ENCODE measurements at places on chromosomes 11 and 22. TPM values are rescaled to one million over a fixed set of nuclear protein-coding genes. Genes with fewer than 3 reads are reported as not detected.
A peak's percentile ranks its signal among the peaks of the same experiment; 100 is the strongest.

DNA sequence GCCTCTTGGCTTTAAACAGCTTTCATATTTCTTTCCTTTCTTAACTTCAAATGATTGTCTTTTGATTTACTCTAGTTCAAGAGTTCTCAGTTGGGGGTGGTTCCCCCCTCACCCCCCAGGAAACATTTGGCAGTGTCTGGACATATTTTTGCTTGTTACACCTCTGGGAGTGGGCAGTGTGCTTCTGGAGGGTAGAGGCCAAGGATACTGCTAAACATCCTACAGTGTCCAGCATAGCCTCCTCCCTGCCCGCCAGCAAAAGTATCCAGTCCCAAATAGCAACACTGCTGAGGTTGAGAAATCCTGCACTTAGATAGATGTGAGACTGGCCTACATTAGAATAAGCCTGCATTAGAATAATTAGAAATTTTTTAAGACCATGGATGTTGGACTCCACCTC lies 3.2 kb downstream of the PPP6R3 start:
- peaks cover 6% of the 10 kb centered on the region for H3K36me3 ChIP-seq
- H3K27me3 ChIP-seq = no peaks in the 10 kb centered on the region
- no peak overlapping the region for H3K4me3 ChIP-seq
- peaks cover 14% of the 10 kb centered on the region for H3K4me1 ChIP-seq
- H3K27ac ChIP-seq = no peak overlapping the region

- H3K27me3 ChIP-seq = no peaks in the 10 kb centered on the region
- DNase-seq = peak; percentile 81
- peak overlapping the region; percentile 45 for H3K27ac ChIP-seq
- peak overlapping the region; percentile 60 for H3K4me3 ChIP-seq
Observed at GRCh38 chr22:41682033-41682807, 6.4 kb downstream of the SNU13 start.

Gene MOV10L1
- polyA plus RNA-seq = not detected

Gene PATE4
- polyA plus RNA-seq = not detected

Gene ZNF214
- 6.8 TPM for polyA plus RNA-seq

DNA sequence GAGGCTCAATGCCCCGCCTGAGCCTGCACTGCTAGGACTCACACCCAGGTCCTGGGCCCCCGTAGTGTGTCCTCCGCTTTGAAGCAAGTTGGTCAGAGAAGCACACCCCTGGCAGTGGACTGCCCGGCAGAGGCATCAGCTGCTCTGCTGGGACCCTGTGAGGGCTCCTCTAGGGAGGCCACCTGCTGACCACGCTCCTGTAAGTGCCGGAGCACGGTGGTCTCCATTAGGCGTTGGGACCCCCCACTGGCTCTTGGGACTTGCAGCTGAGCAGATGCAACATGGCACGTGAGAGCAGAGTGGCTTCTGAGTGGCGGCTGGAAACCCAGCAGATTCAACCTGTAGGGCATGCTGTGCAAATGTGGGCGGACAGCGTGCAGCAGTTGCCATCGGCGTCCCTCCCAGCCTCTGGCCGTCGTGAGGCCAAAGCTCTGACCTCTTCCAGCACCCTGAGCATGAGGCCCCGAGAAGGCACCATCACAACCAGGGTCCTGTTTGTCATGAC lies 16.9 kb downstream of the MRGPRG start:
- no peak for DNase-seq
- no peak overlapping the region for H3K27ac ChIP-seq
- H3K4me1 ChIP-seq = no peaks in the 10 kb centered on the region
- no peaks in the 10 kb centered on the region for H3K36me3 ChIP-seq
- peaks cover 3% of the 10 kb centered on the region for H3K27me3 ChIP-seq

- no peak for DNase-seq
- no peak overlapping the region for H3K4me3 ChIP-seq
- no peaks in the 10 kb centered on the region for H3K27me3 ChIP-seq
- no peaks in the 10 kb centered on the region for H3K36me3 ChIP-seq
- no peak overlapping the region for H3K27ac ChIP-seq
Observed at GRCh38 chr11:75966537-75967287, 151.7 kb downstream of the UVRAG start.

GRCh38 chr11:1655168-1656060 lies 25.8 kb downstream of the KRTAP5-5 start:
- H3K36me3 ChIP-seq = no peaks in the 10 kb centered on the region
- H3K27ac ChIP-seq = no peak overlapping the region
- H3K27me3 ChIP-seq = no peaks in the 10 kb centered on the region

DNA sequence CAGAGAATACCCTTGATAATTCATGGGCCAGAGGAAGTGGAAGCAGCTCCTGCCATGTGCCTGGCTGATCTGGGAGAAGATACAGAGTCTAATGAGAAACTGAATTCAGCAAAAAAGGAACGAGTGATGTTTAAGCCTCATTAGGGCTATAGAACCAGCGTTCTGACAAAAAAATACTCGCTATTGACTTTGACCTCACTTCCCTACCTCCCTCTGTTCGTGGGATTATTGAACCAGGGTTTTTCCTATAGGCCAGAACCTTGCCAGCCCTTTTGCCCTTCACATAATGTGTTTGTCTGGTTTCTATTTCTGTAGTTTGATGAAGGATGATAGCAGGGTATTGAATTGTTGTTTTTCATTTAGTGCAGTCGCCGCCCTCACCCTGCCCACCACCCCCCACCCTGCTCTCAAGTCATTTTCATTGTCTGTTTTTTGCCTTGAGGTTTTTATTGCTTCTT lies 7.6 kb upstream of the RBFOX2 start:
- H3K27me3 ChIP-seq = no peaks in the 10 kb centered on the region
- H3K36me3 ChIP-seq = no peaks in the 10 kb centered on the region
- peak; percentile 19 for DNase-seq
- H3K4me1 ChIP-seq = no peaks in the 10 kb centered on the region

GRCh38 chr22:40635940-40636379 lies 559 bp downstream of the MRTFA start:
- no peak for DNase-seq
- no peaks in the 10 kb centered on the region for H3K36me3 ChIP-seq
- no peaks in the 10 kb centered on the region for H3K27me3 ChIP-seq
- peak overlapping the region; percentile 92 for H3K27ac ChIP-seq

DNA sequence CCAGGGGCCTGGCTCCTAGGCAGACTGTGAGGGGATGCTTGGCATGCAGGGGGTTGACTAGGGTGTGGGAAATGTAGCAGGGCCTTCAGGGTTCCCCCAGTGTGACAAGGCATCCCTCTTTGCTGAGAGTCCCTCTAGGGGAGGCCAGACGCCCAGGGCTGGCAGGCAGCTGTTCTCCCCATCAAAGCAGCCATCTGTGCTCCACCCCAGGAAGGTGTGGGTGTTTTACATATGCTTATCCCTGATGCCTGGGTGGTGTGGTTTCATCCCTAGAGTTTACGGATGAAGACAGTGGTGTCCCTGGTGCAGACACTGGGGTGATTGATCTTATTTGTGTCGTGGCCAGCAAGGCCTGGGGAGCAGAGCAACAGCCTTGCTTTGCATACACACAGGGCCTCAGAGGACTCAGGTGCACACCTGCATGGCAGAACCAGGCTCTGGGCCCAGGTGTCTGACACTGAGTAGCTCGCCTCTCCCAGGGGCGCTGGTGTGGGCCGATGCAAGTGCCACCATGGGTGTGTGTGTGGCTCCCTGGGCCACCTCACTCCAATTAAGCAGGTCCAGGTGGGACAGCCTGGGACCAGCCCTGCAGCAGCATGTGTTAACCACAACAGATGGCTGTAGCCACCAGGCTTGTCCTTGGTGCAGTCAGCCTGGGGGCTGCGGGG lies 74.2 kb downstream of the MED15 start:
- H3K4me3 ChIP-seq = no peak overlapping the region
- no peak for DNase-seq
- H3K4me1 ChIP-seq = no peaks in the 10 kb centered on the region
- H3K36me3 ChIP-seq = peaks cover 23% of the 10 kb centered on the region

Gene OR52R1
- polyA plus RNA-seq = not detected

GRCh38 chr11:69272831-69273485 lies 21.0 kb upstream of the MYEOV start:
- no peak for DNase-seq
- no peaks in the 10 kb centered on the region for H3K27me3 ChIP-seq
- H3K27ac ChIP-seq = no peak overlapping the region
- H3K4me3 ChIP-seq = no peak overlapping the region
- no peaks in the 10 kb centered on the region for H3K36me3 ChIP-seq

DNA sequence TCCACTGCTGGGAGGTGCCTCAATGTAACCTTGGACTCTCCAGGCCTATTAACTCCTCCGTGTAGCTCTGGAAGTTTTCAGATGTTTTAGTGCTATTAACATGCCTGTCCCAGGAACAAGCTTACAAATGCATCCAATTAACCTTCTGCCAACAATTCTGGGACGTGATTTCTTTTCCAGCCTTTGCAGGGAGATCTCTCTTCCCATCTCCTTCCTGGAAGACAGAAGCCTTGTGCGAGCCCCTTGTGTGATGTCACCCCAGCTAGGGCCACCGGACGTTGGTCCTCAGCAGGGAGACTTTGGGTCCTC lies 47.7 kb upstream of the SYT7 start:
- no peaks in the 10 kb centered on the region for H3K27me3 ChIP-seq
- H3K27ac ChIP-seq = no peak overlapping the region
- no peak for DNase-seq
- no peak overlapping the region for H3K4me3 ChIP-seq
- H3K4me1 ChIP-seq = peaks cover 13% of the 10 kb centered on the region

- no peaks in the 10 kb centered on the region for H3K4me1 ChIP-seq
- H3K27ac ChIP-seq = no peak overlapping the region
- H3K36me3 ChIP-seq = no peaks in the 10 kb centered on the region
- DNase-seq = no peak
- no peaks in the 10 kb centered on the region for H3K27me3 ChIP-seq
- no peak overlapping the region for H3K4me3 ChIP-seq
Observed at GRCh38 chr11:1398528-1399235, 8.9 kb downstream of the BRSK2 start.

- no peaks in the 10 kb centered on the region for H3K27me3 ChIP-seq
- no peak overlapping the region for H3K27ac ChIP-seq
- no peak for DNase-seq
- H3K36me3 ChIP-seq = peaks cover 4% of the 10 kb centered on the region
- H3K4me1 ChIP-seq = no peaks in the 10 kb centered on the region
Observed at GRCh38 chr22:20721409-20722218, 52.3 kb upstream of the SERPIND1 start.

GRCh38 chr11:117691516-117691915 lies 105.5 kb downstream of the DSCAML1 start:
- H3K27me3 ChIP-seq = no peaks in the 10 kb centered on the region
- no peak overlapping the region for H3K4me3 ChIP-seq
- peak; percentile 32 for DNase-seq
- no peak overlapping the region for H3K27ac ChIP-seq
- H3K4me1 ChIP-seq = no peaks in the 10 kb centered on the region
- no peaks in the 10 kb centered on the region for H3K36me3 ChIP-seq

DNA sequence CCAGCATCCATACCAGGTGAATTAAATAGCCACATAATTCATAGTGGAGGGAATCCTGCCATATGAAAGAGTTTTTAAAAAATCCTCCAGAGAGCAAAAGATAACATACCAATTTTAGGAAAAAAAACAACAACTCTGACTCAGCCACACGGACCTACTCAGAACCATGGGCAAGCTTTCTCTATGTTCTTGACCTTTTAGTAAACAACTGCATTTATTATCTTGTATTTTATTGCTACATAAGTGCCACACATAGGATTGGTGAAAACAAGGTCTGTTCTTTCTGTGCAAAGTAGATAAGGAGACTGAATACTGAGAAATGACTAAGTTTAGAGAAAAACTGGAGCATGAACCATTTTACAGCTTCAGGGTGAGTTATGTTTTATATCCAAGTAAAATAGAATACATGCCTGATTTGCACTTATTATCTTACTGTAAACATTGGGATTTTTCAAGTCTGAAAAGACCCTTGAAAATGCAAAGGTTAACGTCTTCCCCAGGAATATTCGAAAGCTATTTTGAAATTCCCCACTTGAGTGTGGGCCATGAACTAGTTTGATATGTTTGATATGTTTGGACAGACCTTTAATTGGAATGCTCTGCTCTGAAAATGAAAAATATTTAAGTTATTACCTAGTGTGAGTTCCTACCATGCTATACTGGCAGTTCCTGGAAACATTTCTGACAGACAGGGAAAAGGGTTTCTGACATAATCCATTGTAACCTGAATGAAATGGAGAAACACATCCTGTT lies 89.5 kb upstream of the DDI1 start:
- no peaks in the 10 kb centered on the region for H3K36me3 ChIP-seq
- no peak overlapping the region for H3K4me3 ChIP-seq
- H3K27me3 ChIP-seq = no peaks in the 10 kb centered on the region
- no peak for DNase-seq

GRCh38 chr11:110362971-110363509 lies 66.6 kb upstream of the RDX start:
- no peaks in the 10 kb centered on the region for H3K27me3 ChIP-seq
- H3K4me3 ChIP-seq = no peak overlapping the region
- no peaks in the 10 kb centered on the region for H3K36me3 ChIP-seq
- peak; percentile 15 for DNase-seq

Data from small intestine (tissue), 16 donors.